ENCODE measurements at places on chromosomes 12 and 14.

DNA sequence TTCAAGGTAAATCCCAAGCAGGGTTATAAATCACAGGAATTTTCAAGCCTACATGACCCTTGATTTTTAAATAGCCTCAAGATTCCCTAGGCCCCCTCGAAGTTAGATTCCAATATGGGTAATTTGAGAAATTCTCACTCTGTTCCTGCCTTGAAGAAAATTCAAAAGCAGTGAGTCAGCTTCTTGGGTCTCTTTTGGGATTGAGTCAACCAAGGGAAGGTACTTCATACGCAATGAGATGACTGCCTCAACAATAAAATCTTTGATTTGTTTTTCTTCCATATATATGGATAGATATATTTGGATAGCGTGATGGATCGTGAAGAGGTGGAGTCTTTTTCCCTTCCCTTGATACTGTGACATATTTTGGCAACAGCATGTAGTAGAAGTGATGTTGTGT lies 180.4 kb upstream of the ATP2B1 start:
- peak; percentile 31 for DNase-seq

GRCh38 chr12:87092421-87092820 lies 836.2 kb upstream of the MGAT4C start:
- DNase-seq = no peak

- no peak for DNase-seq
Measured at GRCh38 chr12:9632766-9633165, 25.1 kb upstream of the KLRB1 start.

DNA sequence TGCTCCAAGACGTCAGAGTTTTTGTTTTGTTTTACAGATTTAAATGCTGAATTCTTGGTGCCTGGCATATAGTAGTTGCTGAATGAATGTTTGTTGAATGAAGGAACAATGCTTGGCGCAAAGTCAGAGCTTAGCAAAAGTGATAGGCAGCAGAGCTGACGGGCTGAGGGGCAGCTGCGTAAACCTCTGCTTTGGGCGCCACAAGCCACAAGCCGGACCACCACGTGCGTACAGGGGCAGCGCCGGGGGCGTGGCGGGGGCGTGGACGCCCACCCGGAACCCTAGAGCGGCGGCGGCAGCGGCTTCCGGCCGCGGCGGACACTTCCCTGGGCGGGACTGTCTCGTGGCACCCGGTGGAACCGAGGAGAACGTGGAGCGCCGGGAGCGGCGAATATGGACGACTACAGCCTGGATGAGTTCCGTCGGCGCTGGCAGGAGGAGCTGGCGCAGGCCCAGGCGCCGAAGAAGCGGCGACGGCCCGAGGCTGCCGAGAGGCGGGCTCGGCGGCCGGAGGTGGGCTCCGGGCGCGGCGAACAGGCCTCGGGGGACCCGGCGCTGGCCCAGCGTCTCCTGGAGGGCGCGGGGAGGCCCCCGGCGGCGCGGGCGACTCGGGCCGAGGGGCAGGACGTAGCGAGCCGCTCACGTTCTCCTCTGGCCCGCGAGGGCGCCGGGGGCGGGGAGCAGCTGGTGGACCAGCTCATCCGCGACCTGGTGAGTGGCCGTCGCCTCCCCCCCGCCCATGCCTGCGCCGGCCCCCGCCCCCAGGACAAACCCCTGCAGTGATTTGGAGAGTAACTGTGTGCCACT lies at the start of gene FBXW8:
Gene FBXW8, plus strand, starts transcription at position 306 of the 807 bp plus-strand sequence. Its CDS starts 88 bp downstream, at position 394.
- DNase-seq = peak; percentile 54

DNA sequence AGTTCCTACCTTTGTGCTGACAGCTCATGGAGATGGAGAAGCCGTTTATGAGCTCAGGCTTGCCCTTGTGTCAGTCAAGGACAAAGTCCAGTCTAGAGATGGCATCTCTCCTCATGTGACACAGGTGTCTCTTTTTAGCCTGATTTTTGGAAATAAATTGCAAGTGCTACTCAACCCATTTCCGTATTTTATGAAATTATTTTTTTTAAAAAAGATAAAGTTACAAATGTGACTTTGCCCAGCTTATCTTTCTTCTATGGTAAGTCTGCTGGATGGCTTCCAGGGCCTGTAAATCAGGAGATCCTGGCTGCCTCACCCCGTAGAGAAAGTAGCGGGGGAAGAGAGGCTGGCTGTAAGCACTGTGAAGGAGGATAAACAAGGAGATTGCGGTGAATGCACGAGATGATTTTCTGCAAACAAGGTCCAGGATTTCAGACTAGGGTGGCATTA lies 169.7 kb downstream of the MYRFL start:
- no peak for DNase-seq

GRCh38 chr14:65927931-65928356 lies 515.4 kb downstream of the FUT8 start:
- DNase-seq = no peak
